CD4-positive, CD25-positive, alpha-beta regulatory T cell (primary cell): ENCODE measurements at places on chromosomes 12 and 14. TPM values are rescaled to one million over a fixed set of nuclear protein-coding genes. Genes with fewer than 3 reads are reported as not detected.

GRCh38 chr12:6532051-6532926, 2.0 kb upstream of the GAPDH start:
- peak; percentile 83 for DNase-seq

Gene SPTLC2
- total RNA-seq: 18.1 TPM

Gene P3H3
- total RNA-seq: 1.4 TPM

Gene PYM1
- total RNA-seq: 34.0 TPM

DNA sequence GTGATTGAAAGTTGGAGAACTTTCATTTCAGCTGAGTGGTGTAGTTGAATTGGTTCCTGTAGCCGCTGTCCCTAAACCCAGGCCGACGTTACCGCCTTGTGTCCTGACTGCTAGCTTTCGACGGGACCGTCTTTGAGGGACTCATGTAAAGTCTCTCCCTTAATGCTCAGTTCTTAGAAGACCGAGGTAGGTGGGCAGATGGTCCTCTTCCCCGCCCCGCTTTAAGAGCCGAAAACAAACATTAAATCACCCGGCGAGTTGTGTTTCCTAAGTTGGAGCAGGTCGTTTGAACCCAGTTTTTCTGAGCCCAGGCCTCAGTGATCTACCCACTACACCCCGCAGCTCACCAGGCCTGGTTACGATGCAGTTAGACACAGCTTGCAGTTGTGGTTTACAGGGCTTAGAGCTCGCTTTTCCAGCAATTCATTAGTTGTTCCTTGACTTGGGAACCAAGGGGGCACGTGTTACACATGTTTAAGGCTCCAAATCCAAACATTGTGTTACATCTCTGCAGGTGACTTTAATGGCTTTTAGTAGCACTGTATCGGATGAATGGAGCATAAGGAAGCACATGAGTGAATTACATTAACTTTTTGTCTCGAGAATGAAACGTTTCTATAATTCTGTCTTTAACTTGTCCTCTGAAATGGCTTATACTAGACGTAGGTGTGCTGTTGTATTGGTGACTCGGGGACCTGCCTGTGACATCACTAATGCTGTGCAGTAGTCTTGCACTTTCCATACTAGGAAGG, 790 bp downstream of the NEDD1 start:
- DNase-seq: peak; percentile 3

DNA sequence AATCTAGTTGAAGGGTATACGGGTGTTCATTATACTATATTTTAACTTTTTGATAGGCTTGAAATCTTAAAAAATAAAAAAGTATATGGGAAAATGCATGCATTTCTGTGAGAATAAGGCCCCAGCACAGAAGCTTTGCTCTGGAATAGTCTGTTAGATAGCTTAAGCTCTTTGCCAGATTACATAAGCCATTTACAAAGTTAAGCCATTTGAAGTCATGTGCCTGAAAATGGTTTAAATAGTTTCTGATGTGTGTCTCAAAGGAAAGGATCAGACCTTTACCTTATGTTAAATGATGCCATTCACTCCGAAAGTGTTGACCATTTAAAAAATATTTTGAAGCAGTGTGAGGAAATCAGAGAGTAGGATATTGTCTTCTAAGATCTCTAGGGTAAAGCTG, 51.3 kb downstream of the WASHC4 start:
- DNase-seq: no peak

- no peak for DNase-seq
Measured at GRCh38 chr12:49026678-49027480, 8.3 kb upstream of the PRKAG1 start.

- DNase-seq: no peak
Measured at GRCh38 chr12:116318576-116319232, 41.2 kb upstream of the MED13L start.

- DNase-seq: no peak
Measured at GRCh38 chr12:46675736-46676135, 150.1 kb downstream of the SLC38A4 start.

DNA sequence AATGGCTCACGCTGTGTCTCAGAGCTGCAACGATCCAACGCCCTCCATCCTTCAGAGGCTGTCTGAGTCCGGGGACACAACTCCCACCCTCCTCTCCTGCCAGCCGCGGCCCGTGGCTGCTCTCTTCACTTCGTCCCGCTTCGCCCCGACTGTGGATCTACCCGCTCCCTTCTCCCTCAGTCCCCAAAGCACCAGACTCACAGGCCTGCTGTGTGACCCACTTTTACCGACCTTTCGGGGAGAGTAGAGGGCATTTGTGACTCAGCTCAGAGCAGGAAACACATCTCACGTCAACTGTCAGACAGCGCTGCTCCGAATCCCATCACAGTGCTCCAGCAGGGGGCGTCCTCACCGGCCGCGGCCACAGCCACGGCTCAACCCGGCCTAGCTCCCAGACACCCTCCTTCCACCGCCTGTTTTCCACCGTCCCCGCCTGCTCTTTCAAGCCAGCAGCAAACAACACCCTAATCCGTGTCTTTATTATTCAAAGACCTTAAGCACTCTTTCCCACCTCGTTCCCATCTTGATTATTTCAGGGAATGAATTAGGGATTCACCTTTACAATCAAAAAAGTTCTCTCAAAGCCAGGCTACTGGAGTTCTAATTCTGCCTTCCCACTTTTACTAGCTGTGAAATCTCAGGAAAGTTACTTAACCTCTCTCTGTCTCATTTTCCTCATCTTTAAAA, 5.0 kb upstream of the AQP2 start:
- DNase-seq: peak; percentile 95

DNA sequence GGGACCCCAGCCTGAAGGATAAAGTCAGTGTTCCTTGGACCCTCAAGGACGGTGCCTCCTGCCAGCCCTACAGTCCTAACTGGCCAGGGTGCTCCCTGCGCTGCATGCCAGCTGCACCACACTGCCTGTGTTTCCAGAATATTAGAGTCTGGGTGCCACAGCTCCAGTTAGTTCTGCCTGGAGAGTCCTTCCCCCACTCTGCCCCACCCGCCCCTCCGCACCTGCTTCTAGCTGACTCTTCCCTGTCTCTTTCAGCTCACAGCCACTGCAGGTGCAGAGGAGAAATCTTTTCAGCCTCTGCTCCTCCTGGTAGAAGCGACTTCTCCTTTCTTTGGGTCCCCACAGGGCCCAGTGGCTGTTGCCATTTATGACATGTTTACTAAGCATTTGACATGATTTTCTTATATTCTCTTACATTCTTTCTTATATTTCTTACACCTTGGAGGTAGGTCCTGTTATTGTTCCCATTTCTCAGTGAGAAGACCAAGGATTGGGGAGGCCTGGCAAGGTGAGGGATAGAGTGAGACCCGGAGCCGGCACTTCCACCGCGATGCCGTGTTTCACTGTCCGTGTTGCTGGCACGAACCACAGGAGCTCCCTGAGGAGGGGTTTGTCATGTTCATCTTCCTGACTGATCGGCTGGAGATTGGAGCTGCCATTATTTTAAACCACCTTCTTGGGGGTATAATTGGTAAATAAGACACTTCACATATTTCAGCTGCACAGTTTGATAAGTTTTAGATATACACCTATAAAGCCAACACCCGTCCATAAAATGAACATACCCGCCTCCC, 29.4 kb downstream of the SYNE3 start:
- DNase-seq: no peak

DNA sequence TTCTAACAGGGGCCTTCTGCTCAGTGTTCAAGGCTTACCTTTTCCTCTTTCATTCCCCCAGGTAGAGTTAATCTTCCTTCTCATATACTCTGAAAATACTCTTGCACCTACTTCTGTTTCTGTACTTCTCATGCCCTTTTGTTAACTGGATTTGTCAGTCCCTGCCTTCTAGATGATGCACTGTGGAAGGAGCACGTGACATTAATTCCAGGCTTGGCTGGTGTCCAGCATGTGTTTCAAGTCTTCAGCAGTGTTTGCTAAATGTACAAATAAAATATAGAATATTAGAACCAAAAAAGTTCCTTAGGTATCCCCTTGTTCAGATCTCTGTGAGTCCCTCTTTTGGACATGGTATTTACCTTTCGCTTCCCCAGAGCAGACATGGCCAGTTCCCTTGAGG, 27.9 kb upstream of the EVL start:
- no peak for DNase-seq

- DNase-seq: no peak
Measured at GRCh38 chr12:123634142-123634561, 523 bp downstream of the GTF2H3 start.

GRCh38 chr12:92912052-92912451, 17.0 kb downstream of the EEA1 start:
- peak; percentile 60 for DNase-seq

DNA sequence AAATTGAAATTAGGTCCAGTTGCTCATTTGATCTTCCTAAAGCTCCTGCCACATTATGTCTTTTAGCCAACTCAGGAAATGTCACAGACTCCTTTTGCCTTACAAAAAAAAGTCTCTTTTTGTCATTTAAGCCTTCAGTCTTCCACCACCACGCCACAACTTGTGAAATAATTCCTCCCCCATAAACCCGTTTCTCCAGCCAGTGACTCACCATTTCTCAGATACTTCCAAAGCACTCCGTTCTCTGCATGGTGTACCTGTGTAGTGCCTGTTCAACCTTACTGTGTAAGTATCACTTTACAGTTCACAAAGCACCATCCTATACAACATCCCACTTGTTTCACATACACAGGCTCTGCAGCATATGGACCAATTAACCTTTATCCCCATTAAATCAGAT, 139.5 kb upstream of the AEBP2 start:
- no peak for DNase-seq

DNA sequence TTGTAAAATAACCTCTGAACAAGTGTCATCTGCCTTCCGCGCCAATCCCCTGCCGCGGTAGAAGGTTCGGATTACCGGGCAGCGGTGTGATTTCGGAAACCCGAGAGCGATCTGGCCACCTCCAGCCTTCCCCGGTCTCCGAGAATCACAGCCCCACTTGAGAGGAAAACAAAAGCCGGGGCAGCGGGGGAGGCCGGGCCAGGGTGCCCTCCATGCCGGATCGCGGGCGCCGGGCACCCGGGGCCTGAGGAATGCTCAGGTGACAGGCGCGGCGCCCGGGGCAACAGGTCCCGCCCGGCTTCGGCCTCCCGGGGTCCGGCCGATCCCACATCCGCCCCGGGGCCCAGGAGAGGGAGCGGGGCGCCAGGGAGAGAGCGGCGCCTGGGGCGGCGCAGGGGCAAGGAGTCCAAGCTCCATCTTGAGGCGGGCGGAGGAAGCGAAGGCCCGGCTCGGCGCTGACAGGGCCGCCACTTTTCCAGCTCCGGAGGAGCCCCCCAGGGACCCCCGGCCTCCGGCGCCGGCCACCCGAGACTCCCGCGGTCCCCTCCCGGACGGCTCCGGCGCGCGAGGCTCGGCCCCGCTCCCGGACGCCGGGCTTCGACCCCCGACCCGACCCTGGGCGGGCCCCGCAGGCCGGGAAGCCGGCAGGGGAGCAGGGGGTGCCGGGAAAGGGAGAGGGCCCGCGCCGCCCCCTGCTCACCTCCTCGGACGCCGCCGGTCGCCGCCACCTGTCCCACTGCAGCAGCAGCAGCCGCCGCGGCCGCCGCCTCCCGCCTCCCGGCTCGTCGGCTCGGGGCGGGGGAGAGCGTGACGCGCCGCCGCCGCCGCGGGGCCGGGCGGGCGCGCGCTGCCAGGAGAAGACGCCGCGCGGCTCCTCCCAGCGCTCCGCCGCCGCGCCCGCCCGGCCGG, at the start of gene CLIP1:
CLIP1 (minus strand) TSS at position 849 of the 909 bp plus-strand sequence. CDS start 42,217 bp downstream, outside the sequence.
- DNase-seq: peak; percentile 60

- no peak for DNase-seq
Measured at GRCh38 chr12:53336181-53336681, at the start of gene SP7. Gene SP7 (minus strand): TSS chr12:53336354. CDS start chr12:53335646, 708 bp downstream.

DNA sequence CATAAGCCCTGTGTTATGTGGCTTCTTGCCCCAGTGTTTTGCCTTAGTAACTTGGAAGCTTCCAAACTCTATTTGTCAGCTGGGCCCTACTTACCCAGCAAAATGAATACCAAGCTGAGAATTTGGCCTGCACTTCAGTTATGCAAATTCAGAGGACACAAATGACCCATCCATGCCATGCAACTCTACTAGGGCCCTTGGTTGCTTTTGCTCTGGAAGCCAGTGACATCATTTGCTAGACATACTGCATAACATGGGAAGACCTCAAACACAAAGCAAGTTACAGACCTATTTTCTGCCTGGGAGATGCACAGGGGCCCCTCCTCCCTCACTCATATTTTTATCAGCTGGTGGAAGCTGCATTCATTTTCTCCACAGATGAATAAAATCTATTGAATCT, 90.2 kb upstream of the PPM1H start:
- DNase-seq: no peak

Gene C12orf56
- 0.15 TPM for total RNA-seq

DNA sequence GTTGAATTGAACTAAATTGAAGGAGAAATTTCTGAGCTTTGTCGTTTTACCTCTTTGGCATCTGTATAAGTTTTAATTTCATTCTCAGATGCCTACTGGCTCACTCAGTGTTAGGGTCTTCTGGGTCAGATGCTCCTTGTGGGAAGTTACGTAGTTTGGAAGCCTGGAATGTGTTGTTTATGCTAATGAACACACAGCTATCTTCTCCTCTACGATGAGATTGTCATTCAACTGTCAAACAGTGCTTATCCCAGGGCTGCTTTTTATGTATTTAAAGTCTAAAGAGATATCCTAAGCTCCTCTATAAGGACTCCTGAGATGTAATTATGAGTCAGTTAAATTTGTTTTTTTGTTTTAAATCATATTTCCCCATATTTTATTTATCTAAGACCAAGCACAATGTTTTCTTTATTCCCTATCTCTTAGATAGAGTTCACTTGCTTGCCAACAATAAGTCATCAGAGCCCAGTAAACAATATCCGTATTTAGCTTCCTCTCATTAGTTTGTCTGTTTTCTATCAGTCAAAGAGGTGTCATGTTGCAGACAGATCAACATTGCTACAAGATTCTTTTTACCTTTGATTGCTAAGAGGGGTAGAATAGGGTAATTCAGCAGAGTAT, 368.0 kb upstream of the PDE3A start:
- DNase-seq: no peak

Gene PRKD1
- not detected for total RNA-seq

DNA sequence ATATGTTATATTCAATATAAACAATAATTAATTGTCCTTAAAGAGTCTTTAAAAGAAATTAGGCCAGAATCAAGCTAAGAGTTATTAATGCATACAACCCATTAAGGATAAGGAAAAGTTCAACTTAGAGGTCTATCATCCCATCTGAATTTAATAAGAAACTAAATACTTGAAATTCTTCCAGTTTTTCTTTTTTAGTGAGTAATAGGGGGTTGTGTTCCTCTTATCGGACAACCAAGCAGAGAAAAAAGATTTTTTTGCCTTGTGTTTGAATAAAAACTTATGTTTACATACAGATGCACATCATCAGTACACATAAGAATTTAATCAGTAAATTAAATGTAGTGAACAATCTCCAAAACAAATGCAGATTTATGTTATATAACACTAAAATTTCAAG, 32.5 kb downstream of the PAWR start:
- no peak for DNase-seq

DNA sequence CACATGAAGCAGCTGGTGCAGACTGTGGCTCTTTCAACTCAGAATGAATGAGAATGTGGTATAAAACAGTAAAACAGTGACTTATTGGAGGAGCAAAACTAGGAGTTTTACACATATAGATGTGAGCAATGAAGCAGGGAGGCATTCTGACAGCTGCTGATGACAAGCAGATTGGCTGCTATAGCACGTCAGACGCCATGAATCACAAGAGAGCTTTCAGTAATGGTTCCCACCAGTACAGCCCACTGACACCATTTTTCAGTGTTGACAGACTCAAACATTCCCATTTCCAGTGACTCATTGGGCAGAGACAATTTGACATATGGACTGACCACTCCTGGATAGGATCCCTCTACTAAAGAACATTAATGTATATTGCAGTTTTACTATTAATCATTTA, 24.6 kb upstream of the FSCB start:
- DNase-seq: no peak

- DNase-seq: no peak
Measured at GRCh38 chr14:43540948-43541347, 966.1 kb downstream of the FSCB start.
